NCI-H774 (cell line): ENCODE measurements at places on chromosomes 2 and 18.

DNA sequence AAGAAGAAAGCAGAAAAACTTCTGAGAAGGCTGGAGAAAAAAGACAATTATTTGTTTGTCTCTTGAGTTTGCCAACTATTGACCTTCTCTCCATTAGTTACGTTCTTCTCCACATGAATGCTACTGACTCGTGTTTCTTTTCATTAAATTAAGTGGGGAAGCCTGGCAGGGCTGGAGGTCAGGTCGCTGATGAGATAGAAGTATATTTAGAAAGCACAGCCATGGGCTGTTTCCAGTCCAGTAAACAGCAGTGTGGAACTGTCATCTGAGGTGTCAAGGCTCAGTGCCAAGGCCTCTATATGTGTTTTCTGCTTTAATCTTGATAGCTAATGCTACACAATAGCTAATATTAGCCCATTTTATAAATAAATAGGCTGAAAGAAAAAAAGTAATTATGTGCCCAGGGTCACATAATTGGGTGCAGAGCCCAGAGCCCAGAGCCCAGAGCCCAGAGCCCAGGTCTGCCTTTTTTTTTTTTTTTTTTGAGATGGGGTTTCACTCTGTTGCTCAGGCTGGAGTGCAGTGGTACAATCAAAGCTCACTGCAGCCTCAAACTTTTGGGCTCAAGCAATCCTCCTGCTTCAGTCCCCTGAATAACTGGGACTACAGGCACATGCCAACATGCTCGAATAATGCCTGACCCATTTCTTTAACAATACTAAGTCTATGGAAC is 6.3 kb downstream of the MSGN1 start:
- DNase-seq = no peak

GRCh38 chr18:13630716-13631268 is 95.6 kb downstream of the FAM210A start:
- no peak for DNase-seq

DNA sequence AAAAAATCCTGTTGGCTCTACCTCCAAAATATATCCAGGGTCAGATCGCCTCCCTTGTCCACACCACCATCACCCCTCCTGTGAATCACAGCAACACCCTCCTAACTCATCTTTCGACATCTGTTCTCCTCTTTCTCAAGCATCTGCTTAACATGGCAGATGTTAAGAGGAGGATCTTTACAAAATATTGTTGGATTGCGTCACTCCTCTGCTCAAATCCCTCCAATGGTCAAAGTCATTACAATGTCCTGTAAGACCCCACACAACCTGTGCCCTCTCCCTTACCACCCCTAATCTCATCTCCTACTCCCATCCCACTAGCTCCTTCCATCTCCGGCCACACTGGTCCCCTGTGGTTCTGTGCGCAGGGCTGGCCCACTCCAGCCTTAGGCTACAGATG is 36.8 kb upstream of the GBX2 start:
- DNase-seq = no peak

- no peak for DNase-seq
Measured at GRCh38 chr2:55134316-55134706, 84.1 kb upstream of the RTN4 start.

DNA sequence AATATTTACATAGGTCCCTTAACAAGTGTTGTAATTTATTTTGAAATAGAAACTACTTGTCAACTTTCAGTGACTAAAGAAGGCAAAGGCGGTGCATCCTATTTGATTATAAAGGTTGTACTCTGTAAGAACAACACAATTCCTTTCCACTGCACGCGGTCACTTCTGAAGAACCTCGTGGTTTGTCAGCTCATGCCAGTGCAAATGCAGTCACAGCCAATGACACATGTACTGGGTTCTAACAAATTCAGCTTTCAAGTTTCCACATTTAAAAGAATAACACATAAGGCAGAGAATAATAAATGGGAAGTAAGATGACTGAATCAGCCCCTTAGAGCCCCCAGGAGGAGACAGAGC is 39.7 kb downstream of the CYB5A start:
- DNase-seq = no peak

GRCh38 chr2:33291278-33292013 is 185.0 kb upstream of the RASGRP3 start:
- DNase-seq = no peak

DNA sequence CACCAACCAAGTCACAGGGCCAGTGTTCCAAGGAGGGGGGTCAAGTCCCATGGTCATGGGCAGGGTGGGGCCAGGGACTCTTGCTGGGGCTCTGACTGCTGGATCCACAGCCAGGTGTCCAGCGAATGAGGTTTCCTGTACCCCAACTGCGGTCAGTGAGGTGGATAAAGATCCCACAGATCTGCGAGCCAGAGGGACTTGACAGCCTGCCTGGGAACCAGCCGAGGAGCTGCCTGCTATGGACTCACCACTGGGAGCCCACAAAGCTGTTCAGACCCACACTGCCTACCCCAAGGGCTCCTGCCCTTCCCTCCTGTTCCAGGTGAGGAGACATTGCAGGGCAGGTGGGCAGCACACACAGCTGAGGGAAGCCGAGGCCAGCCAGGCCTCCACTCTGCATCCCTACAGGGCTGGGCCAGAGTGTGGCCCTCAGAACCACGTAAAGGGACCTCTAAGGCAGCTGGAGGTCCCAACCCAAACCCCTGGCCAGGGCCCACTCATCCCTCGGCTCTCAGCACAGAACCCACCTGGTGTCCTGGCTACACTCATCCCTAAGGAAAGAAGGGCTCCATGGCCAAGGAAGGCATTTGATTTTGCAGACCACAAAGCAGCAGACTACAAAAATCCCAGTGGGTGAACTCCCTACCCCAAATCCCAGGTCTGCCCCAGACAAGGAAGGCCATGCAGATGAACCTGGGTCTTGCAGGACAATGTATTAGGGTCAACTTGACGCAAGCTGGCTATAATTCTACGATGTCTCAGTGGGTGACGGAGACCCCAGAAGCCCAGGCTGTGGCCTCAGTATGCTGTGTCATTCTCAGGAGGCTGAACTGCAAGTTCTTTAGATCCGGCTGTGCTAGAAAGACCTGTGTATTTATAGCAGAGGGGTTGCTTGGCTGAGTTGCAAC is 209.2 kb downstream of the MGAT5 start:
- DNase-seq = no peak

DNA sequence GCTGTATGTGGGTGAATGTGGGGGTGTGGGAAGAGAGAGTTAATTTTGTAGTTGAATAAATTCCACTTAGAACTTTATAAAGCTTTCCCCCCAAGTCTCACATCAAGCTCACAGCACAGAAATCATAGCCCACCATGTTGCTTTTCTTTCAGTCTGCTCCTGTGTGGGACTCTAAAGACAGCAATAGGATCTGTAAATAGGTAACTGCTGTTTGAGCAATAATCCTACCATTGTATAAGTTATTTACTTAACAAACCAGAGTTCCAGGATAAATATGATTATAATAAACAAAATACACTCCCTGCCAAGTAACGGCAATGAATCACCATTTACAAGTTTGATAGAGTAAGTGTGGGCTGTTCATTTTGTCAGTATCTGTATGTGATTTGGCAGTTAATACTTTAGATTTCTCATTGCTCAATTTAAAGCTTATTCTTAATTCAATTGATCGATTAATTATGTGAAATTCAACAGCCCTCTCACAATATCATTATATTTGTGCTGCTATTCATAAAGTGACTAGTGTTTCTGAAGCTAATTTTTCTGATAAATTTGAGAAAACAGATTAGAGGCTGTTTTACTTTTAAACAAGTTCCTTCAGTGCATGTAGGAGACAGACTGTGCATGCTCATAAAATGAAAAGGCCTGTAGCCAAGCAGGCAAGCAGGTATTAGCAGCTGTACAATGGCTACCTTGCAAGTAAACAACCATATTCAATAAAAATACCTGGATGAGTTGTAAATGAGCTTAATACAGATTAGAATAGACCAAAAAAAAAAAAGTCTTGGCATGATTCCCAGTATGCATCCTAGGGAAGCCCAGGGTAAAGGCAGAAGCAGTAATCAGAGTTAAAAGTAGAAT is 142.7 kb downstream of the PDE11A start:
- no peak for DNase-seq

GRCh38 chr18:58988600-58988999 is 123.9 kb downstream of the ZNF532 start:
- no peak for DNase-seq

GRCh38 chr18:68323921-68324320 is 391.0 kb downstream of the TMX3 start:
- DNase-seq = no peak

DNA sequence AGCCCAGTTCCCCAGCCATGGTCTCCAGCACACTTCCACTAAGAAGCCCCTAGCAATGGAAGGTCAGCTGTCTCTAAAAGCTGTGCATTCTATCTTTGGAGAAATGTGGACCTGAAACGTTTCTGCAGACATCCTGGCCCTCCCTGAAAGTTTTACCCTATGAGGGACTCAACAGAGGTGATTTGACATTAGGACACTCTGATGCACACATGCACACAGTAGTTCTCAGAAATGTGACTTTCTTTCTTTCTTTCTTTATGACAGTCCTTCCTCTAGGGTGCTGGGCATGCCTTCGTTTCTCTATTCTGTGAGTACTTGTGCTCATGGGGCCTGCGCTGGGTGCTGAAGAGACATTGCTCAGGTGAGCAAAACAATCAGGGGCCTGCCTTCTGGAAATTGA is 857.3 kb downstream of the RNF144A start:
- no peak for DNase-seq

DNA sequence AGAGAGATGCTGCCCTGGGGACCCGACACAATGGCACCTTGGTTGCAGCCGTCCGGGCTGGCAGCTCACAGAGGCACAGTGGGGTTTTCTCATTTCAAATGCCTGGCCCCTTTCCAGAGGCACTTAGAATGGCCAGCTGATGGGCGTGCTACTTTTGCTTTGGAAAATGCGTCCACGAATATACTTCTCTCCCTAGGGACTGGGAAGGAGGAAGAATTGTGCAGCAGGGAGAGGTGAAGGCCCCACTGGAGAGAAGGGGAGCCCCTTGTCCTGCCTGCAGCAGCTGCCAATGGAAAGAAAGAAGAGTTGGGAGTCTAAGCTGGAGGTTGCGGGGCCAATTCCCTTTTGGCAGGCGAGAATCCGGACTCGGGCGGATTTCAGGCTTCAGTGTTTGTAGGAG is 1.1 kb upstream of the MAL start:
- peak; percentile 21 for DNase-seq

DNA sequence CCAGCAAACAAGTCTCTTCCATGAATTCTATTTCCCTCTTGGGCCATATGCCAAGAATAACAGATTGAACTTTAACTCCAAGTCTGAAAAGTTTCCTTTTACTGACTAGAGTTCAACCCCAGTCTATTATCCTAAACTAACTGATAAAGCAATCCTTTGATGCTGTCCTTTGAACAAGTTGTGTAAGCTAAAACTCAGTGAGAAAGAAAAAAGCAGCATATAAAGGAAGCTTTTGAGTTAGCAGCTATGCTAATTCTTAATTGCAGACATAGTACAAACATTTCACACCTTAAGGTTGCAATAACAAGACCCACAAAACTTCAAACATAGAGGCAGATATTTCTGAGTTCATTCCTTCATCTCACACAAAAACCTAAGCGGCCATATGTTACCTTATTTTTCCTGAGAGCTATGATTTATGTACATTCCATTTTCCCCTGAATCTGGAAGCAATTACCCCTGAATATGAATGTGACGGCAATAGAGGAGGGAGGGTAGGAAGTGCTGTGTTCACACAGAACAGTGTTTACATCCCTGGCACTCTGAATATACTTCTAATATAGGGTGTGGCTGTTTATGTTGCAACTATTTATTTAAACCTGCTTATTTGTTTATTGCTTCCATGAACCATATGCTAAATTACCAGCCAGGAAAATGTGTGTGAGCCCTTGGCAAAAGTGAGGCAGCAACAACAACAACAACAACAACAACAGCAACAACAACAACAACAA is 180.6 kb downstream of the IRS1 start:
- DNase-seq = no peak

GRCh38 chr2:118968961-118969733 is 27.2 kb downstream of the MARCO start:
- DNase-seq = no peak

DNA sequence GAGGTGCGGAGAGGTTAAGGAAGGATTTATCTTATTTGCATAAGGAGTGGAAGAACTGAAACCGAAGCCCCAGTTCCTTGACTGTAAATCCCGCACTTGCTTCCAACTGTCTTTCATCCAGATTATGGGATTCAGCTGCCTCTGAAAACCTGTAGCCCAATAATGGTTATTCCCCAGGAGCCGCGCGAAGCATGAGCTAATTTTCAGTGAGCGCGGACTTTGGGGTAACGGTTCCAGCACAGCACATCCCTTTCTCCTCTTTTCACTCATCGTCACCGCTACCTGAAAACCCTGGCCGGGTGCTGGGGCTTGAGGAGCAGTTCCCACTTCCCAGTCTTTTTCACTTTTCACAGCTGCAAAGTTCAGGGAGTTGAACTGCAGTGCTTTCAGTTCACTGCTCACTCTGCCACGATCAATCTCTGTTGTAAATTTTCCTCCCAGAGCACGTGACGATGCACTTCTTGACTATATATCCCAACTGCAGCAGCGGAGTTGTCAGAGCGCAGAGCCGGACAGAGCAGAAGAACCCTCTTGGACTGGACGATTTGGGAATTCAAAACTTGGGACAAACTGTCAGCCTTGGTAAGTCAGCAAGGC is at the start of gene KCNE4:
TSS of gene KCNE4 (plus strand) at position 498 of the 597 bp plus-strand sequence. CDS start 641 bp downstream, outside the sequence.
- no peak for DNase-seq

- DNase-seq = no peak
Measured at GRCh38 chr2:144477957-144478311, 42.0 kb downstream of the ZEB2 start.

GRCh38 chr2:182915369-182916326 is 49.2 kb upstream of the FRZB start:
- DNase-seq = no peak

DNA sequence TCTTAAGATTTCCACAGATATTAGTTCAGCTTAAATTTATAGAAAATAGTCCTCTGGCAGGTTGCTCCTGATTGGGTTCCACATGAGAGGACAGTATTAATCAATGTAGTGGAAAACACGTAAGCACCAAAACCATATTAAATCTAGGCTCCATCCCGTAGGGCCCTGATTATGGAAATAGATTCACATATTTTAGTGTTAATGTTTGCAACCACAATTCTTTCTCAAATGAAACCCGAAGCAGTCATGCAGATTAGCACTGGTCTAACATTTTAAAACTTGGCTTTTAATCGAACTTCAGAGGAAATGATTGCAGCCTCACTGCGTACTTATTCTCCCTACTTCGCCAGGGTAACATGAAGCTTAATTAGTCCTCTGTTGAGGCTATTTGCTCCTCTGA is 60.9 kb downstream of the METTL4 start:
- DNase-seq = no peak

- DNase-seq = no peak
Measured at GRCh38 chr2:201174687-201175086, 8.3 kb upstream of the CASP10 start.

- no peak for DNase-seq
Measured at GRCh38 chr2:130756053-130756873, 923 bp downstream of the AMER3 start.

GRCh38 chr18:32958746-32959145 is 185.9 kb upstream of the KLHL14 start:
- DNase-seq = no peak
